Mesenchymal stem cell (in vitro differentiated cells and primary cell): ENCODE measurements at places on chromosomes 4 and X.

DNA sequence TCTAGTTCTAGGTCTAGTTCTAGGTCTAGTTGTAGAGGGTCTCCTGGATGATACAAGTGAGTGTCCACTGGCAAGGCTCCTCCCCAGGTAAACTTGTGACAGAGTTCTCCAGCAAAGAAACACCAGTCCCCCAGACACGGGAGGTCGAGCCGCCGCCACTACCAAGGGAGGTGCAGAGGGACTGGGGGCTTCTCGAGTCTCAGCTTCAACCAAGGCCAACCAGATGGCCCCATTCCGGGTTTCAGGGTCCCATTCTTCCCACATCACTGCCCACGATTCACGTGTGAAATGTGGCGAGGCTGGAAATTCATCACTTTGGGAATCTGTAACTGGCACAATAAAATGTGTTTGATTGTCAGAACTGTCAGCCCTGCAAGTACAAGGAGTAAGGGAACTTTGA is 37.5 kb downstream of the TKTL1 start:
- DNase-seq = no peak

DNA sequence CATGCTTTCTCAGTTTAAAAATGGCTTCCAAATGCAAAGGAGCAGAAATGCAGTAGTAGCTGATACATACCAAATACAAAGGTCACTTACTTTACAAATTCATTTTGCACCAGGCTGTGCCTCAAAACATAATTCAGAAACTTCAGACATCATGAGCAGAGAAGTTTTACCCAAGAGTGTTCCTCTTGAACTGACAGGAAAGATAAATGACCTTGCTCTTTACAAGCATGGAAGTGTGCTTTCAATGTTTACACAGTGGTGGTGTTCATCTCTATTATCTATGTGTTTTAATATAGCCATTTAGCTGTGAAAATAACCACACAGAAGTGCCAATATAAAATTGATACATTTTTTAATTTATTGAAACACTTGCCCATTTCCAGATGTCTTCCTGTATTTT is 383.4 kb downstream of the ANKRD50 start:
- DNase-seq = no peak

DNA sequence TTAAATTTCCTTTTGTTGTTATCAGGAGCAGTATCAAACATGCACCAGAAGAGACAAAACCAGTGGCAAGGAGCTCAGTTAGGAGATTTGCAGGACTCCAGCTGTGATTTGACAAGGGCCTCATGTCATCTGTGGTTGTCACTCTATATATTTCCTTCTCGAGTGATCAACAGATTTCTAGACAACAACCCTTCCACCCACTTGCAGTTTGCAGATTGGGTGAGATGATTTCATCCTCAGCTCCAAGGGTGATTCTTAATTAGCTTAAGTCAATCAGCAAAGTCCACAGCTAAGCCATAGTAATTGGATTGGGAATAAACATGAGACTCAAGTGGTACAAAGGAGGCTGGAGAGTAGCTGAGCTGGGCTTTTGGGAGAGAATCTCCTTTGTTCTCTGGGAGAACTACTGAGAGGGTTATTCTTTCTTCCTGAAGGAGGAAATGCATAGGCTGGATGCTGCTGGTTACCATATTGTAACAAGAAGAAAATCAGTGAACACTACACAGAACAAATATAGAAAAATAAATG is 192.8 kb downstream of the PPARGC1A start:
- DNase-seq = no peak

DNA sequence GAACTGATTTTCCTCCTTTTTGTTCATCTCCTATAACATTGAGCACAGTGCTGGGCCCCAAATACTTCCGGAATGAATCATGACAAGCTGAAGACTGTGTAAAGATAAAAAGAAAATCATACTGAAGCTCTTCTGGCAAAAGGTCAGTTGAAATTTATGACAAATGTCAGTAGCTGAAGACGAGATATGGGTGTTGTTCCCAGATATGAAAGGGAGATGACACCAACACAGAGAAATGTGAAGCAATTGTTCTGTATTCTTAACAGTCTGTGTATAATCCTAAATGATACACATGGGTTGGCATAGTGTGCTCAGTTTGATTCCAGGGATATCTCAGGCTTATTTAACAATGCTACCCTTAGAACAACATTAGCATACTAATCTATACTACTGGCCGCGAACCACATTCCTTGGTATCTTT is 170.5 kb upstream of the PITX2 start:
- peak; percentile 23 for DNase-seq

DNA sequence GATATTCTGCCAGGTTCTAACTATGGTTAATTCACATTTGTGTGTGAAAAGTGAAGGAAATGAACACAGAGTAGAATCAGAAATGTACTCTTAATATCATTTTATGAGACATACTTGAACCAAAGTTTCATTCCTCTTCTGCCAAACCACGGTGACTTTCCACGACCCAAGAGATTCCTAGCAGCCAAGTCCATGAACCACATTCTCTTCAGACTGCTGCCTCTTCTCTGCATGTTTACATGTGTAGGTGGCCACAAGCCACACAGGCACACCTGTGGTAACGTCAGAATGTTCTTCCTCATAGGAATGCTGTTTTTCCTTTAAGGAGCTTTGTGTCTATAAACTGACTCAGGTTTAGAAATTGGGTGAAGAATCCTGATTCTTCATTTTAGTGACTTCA is 1411.2 kb downstream of the RAPGEF2 start:
- no peak for DNase-seq

- no peak for DNase-seq
Observed at GRCh38 chr4:78756776-78757175, 19.4 kb upstream of the BMP2K start.

DNA sequence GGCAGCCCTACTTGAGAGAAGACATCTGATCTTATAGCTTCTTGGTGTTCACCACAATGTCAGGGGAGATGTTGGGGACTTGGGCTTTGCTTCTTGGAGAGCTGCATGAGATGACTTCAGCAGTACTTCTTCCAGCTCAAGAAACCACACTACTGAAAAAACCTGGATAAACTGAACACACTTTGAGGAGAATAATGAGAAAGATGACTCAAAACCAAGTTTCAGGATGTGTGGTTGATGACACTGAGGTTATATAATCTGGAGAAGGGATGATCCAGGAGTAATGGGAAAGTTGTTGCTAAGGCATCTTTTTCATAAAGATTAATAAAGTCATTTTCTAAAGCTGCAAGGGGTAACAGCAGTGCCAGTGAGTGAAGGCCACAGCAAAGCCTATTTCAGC is 58.4 kb upstream of the PNPLA4 start:
- DNase-seq = no peak

DNA sequence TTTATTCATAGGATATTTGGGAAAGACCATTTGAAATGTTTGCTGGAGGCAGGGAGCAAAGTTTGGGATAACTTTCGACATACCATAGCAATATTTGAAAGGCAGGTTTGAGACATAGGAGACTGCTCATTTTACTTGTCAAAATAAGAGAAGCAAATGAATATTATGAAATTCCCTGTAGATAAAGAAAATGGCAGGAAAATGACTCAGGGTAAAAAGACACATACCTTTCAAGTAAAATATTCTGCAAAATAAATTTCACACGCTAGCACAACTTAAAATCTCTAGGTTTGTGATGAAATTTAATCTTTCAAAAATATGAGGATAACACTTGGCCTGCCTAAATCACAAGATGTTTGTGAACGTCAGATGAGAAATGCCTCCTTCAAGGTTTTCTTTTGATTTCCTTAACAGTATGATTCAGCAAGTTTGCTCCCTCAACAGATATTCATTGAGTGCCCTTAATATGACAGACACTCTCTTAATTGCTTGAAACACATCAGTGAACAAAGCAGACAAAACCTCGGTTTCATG is 6.6 kb downstream of the TMEM156 start:
- DNase-seq = peak; percentile 15

GRCh38 chr4:139973015-139973414 is 181.0 kb downstream of the MAML3 start:
- no peak for DNase-seq
